Skin of body (tissue), 3 donors: ENCODE measurements at places on chromosomes 2 and 18. TPM values are rescaled to one million over a fixed set of nuclear protein-coding genes. Genes with fewer than 3 reads are reported as not detected.

NEURL3 gene
- 0.10 TPM for total RNA-seq

UPP2 gene
- not detected for total RNA-seq

FBXO48 gene
- total RNA-seq = 0.79 TPM

TUBA3E gene
- total RNA-seq = not detected

CAPN14 gene
- 0.49 TPM for total RNA-seq

EEF1B2 gene
- 378 TPM for total RNA-seq

TGFA gene
- total RNA-seq = 21.8 TPM

CNTNAP5 gene
- total RNA-seq = 0.10 TPM

SPTBN1 gene
- 229 TPM for total RNA-seq

DNA sequence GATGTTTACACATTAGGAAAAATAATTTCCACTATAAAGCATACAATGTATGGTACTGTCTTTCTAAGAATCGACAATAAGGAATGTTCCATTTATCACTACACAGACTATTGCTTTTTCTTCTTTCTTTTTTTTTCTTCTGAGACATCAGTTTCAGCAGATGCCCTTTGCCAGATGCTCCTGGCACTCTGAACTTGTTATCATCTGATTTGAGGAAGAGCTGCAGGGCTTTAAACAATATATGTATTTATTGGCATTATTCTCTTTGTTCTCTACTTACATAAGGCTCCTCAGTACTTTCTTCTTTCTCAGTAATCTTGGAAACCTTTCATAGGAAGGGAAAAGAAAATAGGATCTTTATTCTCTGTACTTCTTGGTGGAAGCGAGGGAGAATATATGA lies 45.0 kb upstream of the AGPS start:
- no peak for DNase-seq

- DNase-seq = no peak
These were observed 60.6 kb downstream of the SCN1A start for GRCh38 chr2:166067229-166067628.

DNA sequence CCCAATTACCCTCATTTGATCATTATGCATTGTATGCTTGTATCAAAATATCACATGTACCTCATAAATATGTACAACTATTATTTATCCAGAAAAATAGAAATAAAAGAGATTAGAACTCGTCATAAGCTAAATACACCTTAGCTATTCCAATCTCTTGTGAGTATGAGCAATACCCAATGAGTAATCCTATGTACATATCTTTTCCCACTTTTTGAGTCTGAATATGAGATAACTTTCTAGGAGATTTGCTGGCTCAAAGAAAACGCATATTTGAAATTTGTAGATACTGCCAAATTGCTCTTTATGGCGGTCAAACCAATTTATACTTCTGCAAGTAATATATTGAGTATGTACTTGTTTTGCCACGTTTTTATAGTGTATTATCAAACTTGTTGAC lies 24.1 kb downstream of the PRKD3 start:
- no peak for DNase-seq

GRCh38 chr2:129087133-129087813 lies 768.6 kb upstream of the HS6ST1 start:
- DNase-seq = no peak

GRCh38 chr2:120053891-120054290 lies 41.0 kb downstream of the EPB41L5 start:
- DNase-seq = no peak
